ENCODE measurements at places on chromosomes 13 and 19.
A peak's percentile ranks its signal among the peaks of the same experiment; 100 is the strongest.

- peak; percentile 69 for DNase-seq
Measured at GRCh38 chr19:55113570-55114039, 3.8 kb downstream of the PPP1R12C start.

DNA sequence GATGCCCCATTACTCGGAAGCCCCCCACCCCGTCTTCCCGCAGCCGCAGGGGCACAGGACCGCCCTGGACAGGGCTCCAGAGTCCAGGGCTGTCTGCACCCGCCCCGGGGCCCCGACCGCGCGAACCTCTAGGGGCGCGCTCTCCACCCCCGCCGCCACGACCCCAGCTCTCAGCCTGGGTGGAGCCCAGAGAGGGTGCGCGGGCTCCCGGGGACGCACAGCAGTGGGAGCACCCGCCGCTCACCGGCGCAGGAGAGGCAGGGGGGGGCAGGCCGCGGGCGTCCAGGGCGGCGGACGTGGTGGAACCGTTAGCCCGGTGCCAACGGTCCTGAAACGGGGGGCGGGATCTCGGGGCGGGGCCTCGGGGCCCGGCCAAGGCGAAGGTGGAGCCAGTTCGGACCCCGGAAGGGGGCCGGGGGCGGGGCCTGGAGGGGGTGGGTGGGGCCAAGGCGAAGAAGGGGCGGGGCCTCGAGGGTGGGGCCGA, at the start of gene ATP8B3:
Gene ATP8B3 (minus strand): TSS at position 335 of the 484 bp plus-strand sequence. CDS start 540 bp downstream, outside the sequence.
- DNase-seq: no peak

DNA sequence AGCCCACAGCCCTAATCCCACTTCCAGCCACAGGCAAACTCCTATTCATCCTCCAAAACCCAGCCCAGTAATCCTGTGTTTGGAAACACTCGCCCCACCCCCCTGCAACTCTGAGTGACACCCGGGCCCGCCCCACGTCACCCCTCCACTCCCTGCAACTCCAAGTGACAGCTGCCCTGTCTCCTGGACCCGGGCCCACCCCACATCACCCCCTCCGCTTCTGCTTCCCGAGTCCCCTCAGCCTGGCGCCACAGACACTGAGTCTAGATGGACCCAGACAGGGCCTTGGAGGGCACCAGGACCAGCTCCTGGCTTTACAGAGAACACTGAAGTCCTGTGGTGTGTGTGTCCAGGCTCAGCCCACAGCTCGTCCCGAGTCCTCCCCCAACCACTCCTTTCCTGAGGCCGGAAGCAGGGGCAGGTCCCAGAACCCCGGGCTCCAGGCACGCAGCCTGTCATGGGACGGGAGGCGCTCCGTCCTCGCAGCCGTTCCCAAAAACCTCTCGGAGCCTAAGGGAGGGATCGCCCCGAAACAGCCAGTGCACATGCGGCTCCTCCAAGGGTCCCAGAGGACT, 7.7 kb downstream of the REXO1 start:
- DNase-seq: no peak

DNA sequence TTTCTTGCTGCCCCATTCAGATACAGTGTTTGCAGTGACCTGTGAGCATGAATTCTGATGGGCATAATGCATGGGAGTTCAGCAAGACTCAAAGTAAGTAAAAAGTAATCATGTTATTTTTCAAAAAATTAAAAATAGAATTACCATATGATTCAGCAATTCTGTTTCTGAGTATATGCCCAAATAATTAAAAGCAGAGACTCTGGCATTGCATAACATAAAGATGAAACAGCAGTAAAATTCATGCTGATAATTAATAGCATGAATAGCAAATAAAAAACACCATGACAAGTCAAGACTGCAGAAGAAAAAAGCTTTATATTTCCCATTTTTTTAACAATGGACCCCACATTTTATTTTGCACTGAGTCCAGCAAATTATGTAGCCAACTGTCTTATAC, 21.3 kb downstream of the RNF6 start:
- no peak for DNase-seq

DNA sequence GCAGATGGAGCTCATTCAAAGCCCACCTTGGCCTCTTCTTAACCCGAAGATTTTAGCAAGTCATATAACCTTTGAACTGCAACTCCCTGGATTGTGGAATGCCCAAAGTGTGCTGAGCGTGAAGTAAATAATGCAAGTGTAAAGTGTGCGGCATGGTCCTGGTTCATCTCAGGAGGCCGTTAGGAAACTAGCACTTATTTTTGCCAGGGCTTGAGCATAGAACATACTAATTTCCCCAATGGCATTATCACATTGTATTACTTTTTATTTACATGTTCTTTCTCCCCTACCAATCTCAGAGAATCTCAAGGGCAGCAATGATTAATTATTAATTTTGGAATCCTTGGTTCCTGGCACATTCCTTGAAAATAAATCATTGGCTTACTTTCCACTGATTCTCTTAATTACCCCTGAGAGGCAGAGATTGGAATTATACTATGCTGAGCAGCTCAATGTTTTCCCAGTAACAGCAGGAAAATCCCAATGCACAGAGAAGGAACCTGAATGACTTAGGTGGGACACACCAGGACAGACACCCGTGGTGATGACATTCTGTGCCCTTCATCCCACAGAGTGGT, 128.8 kb upstream of the GJB6 start:
- DNase-seq: no peak

DNA sequence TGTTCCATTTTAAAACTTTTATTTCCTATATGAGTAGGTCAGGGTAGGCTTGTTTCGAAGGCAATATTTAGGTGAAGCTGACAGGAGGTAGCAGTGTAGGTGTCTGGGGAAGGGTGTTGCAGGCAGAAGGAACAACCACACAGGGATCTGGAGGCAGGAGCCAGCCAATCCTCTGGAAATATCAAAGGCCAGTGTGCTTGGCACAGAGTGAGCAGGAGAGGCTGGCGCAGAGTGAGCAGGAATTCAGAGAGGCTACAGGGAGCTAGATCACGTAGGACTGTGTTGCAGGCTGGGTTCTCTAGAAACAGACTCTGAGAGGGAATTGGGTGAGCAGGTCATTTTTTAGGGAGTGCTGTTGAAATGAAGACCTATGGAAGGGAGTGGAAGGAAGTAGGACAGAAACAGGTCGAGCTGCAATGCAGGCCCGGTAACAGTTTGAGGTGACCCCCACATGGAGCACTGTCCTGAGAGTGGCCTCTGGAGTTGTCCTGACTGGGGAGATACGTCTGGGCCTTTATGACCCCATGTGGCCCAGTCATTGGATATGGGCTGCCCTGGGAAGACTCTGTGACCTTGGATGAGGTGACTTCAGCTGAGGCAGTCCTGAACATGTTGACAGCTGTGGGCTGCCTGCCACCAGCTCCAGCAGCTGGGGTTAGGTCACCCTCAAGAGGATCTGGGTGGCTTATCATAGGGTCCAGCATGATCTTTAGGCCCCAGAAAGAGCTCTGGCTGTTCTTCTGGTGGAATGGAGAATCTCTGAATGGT, 51.7 kb downstream of the ERCC5 start:
- no peak for DNase-seq

GRCh38 chr13:20580257-20580656, 13.3 kb downstream of the IFT88 start:
- no peak for DNase-seq

DNA sequence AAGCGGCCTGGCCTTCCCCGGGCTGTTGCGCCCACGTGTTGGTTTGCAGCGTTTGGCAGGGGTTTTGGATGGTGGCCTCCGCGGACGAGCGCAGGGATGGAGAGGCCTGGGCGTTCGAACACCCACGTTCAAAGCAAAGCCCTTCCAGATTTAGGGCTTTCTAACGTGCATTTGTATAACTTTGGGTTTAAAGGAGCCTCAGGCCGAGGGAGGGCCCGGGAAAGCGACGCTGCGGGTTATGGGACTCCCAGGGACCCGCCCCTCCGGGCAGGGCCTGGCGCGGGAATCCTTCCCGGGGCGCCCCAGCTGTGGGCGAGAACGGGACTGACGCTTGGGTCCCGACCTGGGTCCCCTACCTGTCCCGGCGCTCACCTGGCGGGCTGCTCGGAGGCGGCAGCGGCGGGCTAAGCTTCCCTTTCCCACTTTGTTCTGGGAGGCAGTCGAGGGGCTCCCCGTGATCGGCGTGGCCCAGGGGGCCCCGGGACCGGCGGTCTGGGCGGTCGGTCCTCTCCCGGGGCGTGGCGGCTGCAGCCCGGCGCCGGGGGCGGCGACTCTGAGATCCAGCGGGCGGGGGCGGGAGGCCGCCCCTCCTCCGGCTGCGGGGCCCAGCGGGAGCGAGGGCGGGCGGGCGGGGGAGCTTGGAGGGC, at the start of gene FBXO17:
Gene FBXO17 (minus strand): TSS at position 529 of the 647 bp plus-strand sequence. CDS start 25,423 bp downstream, outside the sequence.
- DNase-seq: no peak

DNA sequence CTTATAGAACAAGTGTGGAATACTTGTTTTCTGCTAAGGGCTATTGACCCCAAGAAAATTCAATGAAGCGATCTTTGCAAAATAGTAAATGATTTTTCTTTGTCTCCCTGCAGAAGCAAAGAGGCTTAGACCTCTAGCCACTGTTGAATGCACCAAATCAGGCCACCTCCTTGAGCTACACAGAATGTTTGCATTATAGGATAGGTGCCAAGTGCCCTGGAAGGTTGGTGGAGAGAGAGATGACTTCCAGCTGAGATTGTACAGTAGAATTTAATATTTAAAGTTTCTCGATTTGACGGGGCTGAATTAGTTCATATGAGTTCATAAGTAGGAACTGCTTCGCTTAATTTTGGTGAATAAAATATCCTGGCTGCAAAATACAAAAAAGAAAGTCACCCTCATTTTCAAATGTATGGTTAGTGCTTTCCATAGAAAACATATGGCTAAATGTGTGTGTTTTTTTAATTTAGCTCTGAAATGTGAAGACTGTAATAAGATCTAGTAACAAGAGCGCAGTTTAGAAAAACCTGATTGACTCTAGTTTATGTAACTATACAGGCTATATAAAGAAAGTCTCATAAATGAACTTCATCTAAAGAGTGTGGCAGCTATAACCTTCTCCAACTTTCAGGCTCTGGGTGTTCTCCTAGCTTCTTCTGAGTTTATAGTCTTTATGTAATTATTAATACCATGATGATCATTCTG, 41.6 kb downstream of the LRCH1 start:
- DNase-seq: no peak

- DNase-seq: no peak
Measured at GRCh38 chr13:108594153-108594552, 35.3 kb upstream of the MYO16 start.

DNA sequence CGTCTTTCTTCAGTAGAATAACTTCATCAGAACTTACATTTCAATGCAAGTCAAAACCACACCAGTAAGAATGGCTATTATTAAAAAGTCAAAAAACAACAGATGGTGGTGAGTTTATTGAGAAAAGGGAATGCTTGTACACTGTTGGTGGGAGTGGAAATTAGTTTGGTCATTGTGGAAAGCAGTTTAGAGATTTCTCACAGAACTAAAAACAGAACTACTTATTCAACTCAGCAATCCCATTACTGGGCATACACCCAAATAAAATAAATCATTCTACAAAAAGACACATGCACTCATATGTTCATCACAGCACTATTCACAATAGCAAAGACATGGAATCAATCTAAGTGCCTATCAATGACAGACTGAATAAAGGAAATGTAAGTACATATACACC, 231.2 kb downstream of the NHLRC3 start:
- peak; percentile 29 for DNase-seq

GRCh38 chr13:20405691-20406090, 120.0 kb downstream of the CRYL1 start:
- DNase-seq: no peak

DNA sequence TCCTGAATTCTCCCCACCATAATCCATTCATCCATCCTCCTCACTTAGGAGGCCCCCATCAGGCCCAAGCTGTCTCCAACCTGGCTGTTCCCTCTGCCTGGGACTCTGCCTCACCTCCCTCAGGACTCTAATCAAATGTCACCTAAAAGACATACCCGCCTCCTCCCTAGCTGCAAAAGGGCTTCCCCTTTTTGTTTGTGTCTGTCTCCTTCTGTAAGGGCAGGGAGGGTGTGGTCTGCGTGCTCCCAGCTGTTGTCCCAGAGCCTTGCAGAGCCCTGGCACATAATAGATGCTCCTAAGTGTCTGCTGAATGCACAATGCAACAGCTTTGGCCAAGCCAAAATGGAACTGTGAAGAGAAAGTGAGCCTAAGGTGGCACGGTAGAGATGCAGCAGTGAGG, 4.4 kb downstream of the TRIR start:
- DNase-seq: no peak

DNA sequence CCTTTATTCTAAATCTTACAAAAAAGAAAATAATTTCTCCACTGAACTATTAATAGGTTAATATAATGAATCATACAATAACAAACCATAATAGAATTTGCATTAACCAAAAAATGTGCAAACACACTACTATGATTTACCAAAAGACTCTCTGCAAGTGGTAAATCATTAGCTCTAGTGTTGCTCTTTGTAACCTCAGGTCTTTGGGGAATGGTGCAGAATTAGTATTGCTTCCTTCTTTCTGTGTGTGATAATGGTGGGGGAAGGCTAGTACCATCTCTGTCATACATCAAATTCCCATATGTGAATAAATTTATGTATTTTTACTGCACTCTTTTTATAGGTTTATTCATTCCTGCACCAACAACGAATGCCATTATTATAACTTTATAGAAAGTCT, 105.1 kb downstream of the COG6 start:
- no peak for DNase-seq

DNA sequence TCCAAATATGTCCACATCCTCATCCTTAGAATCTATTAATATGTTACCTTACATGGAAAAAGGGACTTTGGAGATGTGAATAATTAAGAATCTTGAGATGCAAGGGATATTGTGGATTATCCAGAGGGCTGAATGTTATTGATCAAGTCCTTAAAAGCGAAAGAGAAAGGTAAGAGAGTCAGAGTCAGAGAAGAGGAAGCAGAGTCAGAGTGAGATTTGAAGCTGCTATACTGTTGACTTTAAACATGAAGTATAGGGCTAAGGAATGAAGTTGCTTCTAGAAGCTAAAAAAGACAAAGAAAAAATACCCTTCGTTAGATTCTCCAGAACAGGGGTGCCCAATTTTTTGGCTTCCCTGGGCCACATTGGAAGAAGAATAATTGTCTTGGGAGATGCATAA, 627.2 kb upstream of the SLITRK6 start:
- DNase-seq: no peak

- no peak for DNase-seq
Measured at GRCh38 chr13:66409542-66409941, 820.6 kb downstream of the PCDH9 start.

DNA sequence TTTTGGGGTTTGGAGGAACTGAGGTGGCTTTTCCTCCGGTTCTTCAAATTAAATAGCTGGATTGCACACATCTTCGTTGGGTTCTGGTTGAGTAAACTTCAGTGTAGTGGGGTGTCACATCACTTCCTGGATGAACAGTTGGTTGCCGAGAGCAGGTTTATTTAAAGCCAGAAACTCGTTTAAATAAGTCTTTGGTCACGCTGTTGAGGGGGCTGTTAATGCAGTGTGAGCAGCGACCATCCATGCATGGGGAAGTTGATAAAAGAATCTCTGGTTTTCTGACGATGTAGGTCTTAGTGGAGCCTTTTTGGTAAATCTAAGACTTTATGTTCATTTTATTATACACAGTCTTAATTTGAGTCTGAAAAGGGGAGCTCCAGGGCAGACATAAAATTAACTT, 351.2 kb upstream of the ARGLU1 start:
- no peak for DNase-seq

DNA sequence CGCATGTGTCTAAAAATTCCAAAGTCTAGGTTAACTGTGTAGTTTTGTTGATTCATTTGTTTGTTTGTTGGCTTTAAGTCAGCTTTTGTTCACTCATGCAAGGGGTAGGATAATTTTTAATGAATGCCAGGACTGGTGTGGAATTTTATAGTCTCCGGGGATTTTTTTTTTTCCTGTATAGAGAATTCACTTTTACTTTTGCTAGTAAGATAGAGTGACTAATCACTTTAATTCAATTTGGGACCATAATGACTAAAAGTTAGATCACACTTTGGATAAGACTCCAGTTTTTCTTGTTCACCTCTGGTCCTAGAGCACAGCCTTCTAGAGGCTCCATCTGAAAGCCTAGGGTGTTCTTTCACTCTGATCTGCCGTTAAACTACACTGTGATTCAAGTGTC, 1690.0 kb downstream of the PCDH9 start:
- DNase-seq: no peak

All from brain pericyte (primary cell).